Stimulated activated CD8-positive, alpha-beta memory T cell treated with anti-CD3 and anti-CD28 coated beads, Interleukin-12 subunit alpha, Interleukin-12 subunit beta, amount 100 ng/mL, for 4 hours (primary cell): ENCODE measurements at places on chromosomes 12 and 14.
A peak's percentile ranks its signal among the peaks of the same experiment; 100 is the strongest.

DNA sequence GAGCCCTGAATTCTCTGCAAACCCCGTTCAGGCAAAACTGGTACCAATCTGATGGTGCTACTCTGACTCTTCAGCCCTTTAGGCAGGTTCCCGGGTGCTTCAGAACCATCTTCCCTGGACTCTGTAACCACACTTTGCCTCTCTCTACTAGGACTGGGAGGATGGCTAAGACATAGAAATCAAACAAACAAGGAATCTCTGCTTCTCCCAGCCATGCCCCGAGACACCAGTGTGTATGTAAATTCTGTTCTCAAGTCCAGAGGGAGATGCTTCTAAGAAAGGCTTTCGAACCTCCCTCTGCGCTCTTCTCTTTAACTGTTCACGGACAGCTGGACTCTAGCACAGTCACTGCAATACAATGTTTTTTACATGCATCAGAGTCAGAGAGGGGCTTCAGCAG, 1.9 kb upstream of the KCNK10 start:
- DNase-seq, result no peak

GRCh38 chr12:44372259-44372658, 503.9 kb downstream of the NELL2 start:
- no peak for DNase-seq

GRCh38 chr12:30982413-30982812, 55.9 kb downstream of the TSPAN11 start:
- no peak for DNase-seq

DNA sequence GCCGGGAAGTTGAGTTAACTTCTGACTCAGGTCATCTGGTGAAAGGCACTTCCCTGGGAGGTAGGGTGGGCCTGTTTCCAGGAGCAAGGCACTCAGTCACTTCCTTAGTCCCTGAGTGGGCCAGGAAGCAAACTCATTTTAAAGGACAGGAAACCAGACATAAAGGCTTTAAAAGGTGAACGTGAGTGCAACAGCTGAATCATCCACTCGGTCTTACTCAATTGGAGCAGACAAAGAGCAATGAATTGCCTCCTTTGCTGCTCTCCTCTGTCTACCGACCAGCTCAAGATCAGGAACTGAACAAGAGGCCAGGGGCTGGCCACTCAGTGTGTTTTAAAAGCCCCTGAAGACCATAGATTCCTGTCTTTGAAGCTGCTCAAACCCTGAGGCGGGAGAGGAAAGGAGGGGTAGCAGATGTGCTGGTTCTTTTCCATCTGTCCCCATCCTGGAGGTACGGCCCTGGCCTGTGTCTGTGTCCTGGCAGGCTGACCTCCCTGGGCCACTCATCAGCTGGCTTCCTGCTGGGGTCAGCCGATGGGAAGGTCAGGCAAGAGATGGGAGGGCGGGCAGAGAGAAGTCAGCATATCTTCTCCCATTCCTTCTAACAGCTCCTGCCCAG, 148.9 kb downstream of the PPM1H start:
- no peak for DNase-seq

DNA sequence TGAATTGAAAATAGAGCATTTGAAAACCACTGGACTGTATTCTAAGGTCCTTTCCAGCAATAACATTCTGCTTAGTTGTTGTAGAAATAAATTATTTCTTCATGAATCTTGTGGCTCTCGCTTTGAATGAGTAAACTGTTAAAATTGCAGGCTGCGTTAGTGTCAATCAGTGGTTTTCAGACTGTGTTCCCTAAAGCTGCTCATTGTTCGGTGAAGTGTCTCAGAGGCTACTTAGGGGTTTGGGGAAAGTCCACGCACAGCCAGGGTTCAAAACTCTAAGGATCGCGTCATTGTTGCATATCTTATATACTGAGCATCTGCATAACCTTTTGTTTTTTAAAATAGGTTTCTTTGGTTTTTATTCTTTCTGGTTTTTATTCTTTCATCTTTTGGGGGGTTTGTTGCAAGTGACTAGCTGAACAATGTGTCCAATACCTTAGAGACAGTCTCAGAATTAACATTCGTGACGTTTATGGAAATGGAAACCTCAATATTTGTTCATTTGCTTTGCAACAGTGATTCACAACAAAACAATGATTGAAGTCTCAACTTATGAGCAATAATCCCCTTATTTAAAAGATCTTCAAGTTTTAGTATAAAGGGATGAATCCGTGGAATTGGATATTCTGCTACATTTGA, 108.1 kb downstream of the TTLL5 start:
- DNase-seq, result no peak

DNA sequence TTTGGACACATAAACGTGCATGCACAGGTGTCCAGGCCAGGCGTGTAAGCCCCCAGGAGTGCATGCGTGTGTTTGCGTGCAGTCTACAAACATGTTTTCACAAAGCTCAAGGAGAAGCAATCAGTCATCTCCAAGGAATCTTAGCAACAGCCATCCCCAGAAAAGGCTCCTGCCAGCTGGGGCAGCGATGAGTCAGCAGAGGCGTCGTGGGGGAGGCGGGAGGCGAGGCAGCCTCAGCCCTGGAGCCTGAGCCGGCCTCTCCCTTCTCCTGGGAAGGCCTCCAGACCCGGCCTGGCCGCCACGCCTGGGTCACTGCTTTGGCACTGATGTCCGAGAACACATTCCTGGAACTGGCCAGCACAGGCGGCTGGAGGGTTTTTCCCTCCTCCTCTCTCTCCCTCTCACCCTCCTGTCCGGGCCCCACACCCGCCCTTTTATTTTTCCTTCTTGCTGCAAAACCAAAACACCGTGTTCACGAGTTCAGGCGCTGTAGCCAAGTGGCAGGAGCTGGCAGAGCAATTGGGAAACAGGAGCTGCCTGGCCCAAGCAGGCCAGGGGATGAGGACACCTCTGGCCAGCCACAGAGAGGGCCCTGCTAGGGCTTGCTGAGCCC, 92.7 kb downstream of the LRRC74A start:
- no peak for DNase-seq

DNA sequence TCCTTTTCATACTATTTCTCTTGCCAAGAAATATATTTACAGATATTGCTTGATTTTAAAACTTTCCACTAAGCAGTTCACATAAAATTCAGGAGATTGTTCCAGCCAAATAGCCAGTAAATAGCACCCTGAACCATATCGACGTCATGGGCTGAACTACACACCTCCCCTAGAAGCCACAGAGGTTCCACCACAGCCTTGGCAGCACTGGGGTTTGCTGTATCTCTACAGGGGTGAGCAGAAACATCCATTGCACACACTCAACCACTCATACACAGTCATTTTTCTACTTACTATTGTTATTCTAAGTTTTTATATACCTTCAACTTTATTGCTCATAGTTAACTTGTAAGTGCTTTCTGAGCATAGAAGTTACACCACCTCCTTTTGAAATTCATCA, 8.1 kb upstream of the EIF2S3B start:
- peak; percentile 37 for DNase-seq
